ENCODE measurements at places on chromosomes 3 and 15.

DNA sequence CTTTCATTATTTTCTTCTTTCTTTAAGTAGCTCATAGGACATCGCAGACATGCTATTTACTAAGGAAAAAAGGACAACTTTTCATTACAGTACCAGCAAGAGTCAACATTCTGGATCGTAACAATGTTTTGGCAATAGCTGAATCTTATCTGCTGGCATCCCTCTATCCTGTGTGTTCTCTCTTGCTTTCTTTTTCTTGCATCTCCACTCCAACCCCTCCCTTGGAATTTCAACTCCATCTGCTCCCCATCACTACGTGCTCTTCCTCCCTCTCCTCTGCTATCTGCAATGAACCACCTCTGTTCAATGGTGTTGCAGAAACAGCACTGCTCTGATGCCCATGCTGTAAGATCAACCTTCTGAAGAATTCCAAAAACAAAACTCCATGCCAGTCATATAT is 106.6 kb downstream of the FBN1 start:
- DNase-seq: no peak

- no peak for DNase-seq
Measured at GRCh38 chr3:52892625-52893311, 4.6 kb downstream of the STIMATE start.

- DNase-seq: no peak
Measured at GRCh38 chr3:78707609-78708008, 1060.2 kb downstream of the ROBO1 start.

DNA sequence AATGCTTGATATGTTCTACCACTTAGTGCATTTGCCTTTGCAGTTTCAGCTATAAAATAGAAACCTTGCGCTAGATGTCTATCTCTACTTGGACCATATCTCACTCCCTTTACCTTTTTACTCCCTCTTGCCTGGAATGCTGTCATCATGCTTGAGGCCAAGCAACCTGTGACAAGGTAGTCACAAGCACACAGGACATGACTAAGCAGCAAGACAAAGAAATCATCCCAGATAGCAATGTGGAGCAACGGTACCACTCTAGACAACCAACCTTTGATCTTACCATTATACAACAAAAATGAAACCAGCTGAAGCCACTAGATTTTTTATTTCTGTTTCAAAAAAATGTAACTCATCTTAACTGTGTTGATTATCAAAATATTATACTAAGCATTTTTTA is 50.5 kb upstream of the SPSB4 start:
- no peak for DNase-seq

DNA sequence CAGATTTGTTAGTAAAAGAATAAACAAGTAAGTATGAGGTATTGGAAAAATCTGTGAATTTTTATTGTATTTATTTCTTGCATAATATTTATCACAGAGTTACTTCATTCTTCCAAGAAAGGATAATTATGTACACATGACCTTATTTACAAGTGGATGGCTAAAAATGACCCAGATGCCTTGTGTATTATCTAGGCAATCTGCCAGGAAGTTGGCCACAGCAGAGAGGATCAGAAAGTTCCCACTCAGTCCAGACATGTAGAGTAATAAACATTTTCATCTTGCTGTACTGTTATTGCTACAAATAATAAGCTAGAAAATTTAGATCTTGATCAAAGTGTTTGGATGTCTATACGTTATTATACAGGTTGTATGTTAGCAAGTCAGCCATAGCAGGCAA is 317.1 kb downstream of the EPHA6 start:
- DNase-seq: no peak

DNA sequence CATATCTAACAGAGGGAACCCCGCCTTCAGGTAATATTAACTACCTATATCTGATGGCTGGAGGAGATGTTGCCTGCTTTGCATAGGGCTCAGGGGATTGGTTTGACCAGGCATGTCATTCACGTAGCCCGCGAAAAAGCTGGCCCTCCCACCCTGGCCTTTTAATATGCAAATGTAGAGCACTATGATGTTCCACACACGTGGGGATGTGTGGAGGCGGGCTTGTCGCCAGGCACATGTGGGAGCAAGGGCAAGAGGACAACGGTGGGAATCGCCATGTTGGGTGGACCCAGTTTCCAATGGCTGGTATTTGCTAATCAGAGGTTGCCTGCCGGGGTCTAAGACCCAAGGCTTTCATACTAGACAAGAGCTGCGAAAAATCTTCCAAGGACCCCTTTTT is 469.8 kb downstream of the ZPLD1 start:
- DNase-seq: no peak

GRCh38 chr3:138786788-138787271 is 47.9 kb downstream of the PIK3CB start:
- no peak for DNase-seq

DNA sequence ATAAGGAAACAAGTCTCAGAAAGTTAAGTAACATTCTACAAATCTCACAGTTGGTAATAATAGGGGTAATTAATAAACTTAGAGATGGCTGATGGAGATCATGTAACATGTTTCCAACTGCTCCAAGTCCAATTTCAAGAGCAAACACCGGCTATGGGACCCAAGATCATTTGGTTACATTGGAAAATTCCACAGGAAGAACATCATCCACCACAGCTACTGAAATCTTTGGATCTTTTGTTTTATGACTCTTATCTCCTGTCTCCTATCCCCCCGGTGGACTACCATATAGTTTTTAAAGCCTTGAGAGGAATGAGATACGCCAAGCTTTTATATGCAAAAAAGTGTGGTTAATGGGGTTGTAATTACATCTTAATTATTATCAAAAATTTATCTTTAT is 216.1 kb downstream of the WNT5A start:
- no peak for DNase-seq

GRCh38 chr3:195909644-195910498 is 1.5 kb upstream of the TNK2 start:
- no peak for DNase-seq

DNA sequence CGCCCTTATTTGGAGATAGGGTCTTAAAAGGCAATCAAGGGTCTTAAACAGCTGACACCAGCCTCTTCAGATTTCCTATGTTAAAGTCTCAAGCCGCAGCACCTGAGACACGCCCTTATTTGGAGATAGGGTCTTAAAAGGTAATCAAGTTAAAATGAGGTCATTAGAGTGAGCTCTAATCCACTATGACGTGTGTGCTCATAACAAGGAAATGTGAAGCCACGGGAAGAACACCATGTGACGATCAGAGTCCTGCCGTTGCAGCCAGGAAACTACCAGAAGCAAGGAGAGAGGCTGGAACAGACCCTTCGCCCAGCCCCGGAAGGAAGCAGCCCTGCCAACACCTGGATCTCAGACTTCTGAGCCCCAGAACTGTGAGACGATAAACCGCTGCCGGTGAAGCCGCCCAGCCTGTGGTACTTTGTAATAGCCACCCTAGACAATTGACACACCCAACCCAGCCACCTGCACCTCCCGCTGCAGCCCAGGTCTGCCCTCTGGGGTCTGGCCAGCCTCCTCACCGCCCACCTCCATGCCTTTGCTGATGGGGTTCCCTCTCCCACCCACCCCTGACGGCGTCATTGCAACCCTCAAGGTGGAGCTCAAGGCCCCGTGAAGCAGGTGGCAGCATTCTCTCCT is 137.9 kb downstream of the MEGF11 start:
- no peak for DNase-seq

DNA sequence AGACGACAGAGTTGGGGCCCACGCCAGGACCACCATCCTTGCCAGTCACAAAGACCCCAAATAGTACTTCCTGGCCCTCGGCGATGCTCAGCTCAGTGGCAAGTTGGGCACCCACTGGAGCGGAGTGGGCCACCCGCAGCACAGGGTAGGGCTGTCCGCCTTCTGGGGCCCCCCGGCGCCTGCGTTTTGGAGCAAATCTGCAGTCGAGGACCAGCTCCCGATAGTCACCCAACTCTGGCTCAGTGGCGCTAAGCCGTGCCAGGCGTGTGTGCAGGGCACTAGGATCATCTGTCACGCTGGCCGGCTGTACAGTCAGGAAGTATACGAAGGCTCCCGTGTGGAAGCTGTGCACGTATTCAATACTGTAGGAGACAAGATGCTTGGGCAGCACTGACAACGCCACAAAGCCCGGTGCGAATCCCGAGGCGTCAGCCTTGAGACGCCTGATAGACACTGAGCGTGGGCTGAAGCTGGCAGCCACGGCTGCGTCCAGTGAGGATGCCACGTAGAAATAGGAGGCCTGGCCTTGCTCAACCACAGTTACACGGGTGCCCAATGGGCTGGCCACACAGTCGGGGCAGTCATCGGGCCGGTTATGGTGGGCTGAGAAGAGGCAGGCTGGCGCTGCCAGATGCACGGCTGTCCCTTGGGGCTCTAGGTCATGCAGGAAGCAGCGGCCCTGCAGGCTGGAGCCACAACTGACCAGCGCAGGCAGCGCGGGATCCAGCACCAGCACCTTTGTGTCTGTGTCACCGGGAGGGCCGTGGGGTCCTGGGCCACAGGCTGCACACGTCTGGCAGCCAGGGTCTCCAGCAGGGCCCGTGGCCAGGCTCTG is 945 bp downstream of the MST1R start:
- DNase-seq: no peak

GRCh38 chr15:73786538-73786937 is 33.4 kb upstream of the INSYN1 start:
- DNase-seq: no peak

DNA sequence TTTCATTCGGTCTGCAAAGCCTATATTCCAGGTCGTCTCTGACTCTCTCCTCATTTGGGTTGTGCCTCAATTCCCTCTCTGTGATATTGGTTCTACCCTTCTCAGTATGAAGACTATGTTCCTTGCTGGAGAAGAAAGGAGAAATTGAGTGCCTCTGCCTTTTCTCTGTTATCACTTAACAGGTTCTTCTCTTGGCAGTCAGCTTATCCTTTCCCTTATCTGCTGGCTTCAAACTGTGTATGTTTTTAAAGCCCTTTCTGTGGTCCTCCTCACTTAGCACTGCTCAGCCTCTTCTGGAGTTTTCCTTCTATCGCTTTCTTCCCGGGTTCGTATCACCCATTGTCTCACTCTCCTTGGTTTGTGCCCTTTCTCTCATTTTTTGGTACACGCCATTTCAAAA is 65.3 kb upstream of the FSTL1 start:
- DNase-seq: no peak

- DNase-seq: no peak
Measured at GRCh38 chr3:59655418-59656015, 605.7 kb upstream of the CFAP20DC start.

DNA sequence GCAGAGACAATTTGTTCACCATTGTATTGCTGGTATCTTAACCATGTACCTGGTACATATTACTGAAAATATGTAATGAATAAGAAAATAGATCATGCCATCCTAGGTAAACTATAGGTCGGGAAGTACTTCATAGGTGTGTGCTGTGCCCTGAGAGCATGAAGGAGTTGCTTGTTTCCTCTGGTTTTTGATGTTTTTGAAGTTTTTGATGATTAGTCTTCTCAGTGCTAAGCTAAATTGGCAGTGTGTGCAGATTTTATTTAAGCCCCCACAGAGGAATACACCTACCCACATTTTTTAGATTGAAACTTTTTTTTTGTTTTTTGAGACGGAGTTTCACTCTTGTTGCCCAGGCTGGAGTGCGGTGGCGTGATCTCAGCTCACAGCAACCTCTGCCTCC is 16.6 kb downstream of the HMG20A start:
- DNase-seq: no peak

- DNase-seq: no peak
Measured at GRCh38 chr15:56099311-56099710, 105.9 kb upstream of the NEDD4 start.

DNA sequence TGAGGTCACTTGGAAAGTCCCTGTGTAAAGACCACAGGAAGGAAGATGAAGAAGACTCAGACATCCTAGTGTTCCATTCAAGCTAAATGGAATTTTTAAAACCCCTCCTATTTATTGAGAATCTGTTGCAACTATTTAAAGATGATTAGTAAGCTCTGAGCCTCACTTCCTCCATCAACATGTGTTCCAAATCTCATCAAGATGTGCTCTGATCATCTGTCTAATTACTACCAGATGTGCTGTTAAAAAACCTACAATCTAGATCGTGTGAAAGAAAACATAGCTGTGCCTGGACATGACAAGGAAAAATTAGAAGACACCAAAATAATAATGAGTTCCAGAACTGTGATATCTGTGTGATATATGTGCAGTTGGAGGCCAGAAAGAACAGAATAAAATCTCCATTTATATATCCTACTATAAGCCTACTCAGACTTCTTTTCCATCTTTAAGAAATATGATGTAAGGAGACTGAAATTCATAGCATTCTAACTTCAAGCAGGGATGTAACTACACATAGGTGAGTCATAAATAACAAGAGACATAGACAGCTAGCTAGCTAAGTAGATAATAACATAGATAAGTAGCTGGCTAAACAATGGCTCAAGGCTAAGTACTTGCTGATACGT is 7.8 kb downstream of the XPC start:
- DNase-seq: peak; percentile 81

DNA sequence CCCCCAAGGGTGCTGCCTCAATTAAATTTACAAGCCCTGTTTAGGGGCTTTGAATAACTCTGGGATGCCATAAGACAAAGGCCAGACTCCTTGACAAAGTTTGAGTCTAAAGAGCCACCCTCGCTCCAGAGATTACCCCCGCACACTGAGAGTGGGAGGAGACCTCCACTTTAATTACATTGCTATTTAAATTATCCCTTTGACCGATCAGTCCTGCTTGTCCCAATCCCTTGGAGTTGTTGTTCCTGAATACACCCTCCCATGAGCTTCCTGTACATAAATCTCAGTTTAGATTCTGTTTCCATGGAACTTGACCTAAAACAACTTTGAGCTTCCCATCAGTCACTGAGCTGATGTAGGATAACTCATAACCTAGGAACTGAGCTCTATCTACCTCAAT is 596.3 kb downstream of the PYDC2 start:
- DNase-seq: no peak

DNA sequence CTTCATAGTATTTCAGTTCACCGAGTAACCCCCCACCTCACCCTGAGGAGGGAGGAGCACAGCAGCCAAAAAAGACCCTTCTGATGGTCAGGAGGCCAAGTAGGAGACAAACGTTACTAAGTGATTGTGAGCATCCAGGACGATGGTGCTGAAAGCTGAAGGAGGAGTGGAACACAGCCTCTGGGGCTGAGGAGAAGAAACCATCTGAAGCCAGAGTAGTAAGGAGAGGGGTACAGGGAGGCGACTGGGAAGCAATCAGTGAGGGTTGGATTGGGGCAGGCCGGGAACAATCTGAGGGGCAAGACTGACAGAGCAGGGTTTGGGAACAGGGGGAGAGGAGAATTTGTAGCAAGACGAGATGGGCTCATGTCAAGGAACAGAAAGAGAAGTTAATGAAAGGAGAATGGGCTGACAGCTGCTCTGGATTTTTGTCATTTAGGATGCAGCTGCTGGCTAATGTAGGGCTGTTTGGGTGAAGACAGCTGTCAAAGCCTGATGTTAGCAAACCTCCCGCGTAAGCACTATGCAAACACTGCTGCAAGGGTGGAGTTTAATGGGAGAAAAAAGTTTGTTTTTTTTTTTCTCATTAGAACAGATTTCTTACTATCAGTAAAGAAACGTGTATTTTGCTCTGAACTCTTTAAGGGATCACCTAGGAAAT is 622.2 kb downstream of the EDEM1 start:
- no peak for DNase-seq

GRCh38 chr3:170918715-170919114 is 10.3 kb upstream of the EIF5A2 start:
- no peak for DNase-seq
